ENCODE measurements at places on chromosomes 6 and 20. TPM values are rescaled to one million over a fixed set of nuclear protein-coding genes. Genes with fewer than 3 reads are reported as not detected.

The SOBP gene
- 5.4 TPM for polyA plus RNA-seq

The POLR3F gene
- 10.6 TPM for polyA plus RNA-seq

The PLCB1 gene
- 9.4 TPM for polyA plus RNA-seq

The EEF1A2 gene
- polyA plus RNA-seq: 1.5 TPM

The CDH26 gene
- 0.47 TPM for polyA plus RNA-seq

The SLC22A23 gene
- polyA plus RNA-seq: 5.7 TPM

The GPSM3 gene
- 6.2 TPM for polyA plus RNA-seq

The HLA-A gene
- polyA plus RNA-seq: 1,143 TPM

The RAMACL gene
- polyA plus RNA-seq: not detected

The TRIM10 gene
- 1.5 TPM for polyA plus RNA-seq

The CLVS2 gene
- not detected for polyA plus RNA-seq

The CTAGE9 gene
- polyA plus RNA-seq: not detected

The NOX3 gene
- polyA plus RNA-seq: not detected

The ATG5 gene
- 26.5 TPM for polyA plus RNA-seq

The TBC1D7 gene
- polyA plus RNA-seq: 39.4 TPM

Measured in kidney (tissue), 22 donors.